ENCODE measurements at places on chromosomes 2 and 18.

- DNase-seq: no peak
Observed at GRCh38 chr2:172080641-172081220, 4.6 kb upstream of the DLX1 start.

DNA sequence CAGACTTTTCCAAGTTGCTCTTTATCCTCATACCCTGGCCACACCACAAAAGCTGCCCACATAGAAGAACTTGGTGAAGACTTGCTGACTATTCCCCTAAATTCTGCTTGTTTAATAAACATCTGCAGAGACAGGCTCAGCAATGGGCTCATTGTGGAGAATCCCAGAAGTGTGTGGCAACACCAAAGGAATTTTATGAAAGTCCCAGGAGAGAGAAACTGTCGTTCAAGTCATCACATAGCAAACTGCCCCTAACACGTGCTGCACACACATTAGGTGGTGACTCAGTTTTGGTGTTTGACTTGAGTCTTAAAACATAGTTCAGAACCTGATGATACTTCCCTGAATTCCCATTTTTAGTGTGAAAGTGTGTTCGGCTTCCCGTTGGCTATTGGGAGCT lies 38.6 kb downstream of the CYP1B1 start:
- DNase-seq: no peak

- DNase-seq: no peak
Observed at GRCh38 chr2:47093626-47094025, 61.5 kb downstream of the STPG4 start.

- DNase-seq: no peak
Observed at GRCh38 chr2:26571316-26571715, 69.8 kb downstream of the CIB4 start.

- DNase-seq: no peak
Observed at GRCh38 chr2:80778704-80779103, 474.2 kb upstream of the LRRTM1 start.

- no peak for DNase-seq
Observed at GRCh38 chr2:26309921-26310320, 36.0 kb upstream of the SELENOI start.

DNA sequence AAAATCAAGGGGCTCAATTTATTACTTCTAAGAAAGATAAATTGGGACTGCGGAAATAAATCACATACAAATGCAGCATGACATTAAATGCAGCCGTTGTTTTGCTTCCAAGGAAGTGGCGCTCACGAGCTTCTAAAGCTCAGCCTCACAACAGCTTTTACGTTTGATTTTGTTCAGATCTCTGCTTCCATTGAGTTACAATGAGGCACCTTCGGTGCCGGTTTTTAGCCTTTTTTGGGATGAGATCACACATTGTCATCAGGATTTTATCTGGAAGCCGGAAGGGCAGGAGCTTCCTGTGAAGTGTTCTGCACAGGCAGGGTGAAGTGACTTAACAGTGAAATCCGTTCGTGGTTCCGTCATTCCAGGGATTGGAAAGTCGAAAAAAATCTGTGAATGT lies 209.8 kb downstream of the DCDC2C start:
- no peak for DNase-seq

DNA sequence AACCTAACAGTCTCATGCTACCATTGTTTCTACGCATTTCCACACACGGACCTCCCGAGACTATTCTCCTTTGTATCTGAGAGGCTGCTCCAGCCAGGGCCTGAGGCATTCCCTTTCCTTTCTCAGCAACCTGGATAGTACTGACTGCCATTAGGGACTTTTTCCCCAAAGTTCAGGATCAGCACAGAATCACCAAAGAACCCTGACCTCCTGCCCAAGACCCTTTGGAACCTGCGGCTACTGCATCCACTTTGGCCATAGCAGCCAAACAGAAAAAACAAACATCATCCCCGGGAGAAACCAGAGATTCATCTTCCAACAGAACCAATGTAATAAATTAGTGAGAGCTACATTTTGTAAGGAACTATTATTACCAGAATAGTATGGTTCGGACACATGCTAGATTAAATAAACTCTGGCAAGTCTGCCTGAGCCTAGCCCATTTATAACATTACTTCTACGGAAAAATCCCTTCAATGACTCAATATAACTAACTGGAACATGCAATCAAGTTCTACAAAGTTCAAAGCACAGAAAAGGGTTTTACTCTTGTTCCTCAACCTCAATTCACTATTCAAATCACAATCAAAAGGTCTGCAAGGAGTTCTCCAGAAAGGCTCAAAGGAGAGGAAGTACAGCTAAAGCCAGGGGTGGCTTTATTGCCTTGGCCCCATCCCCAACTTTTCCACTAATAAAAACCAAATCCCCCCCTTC lies 51.8 kb downstream of the LPIN2 start:
- no peak for DNase-seq

GRCh38 chr2:23073671-23074070 lies 311.3 kb upstream of the KLHL29 start:
- DNase-seq: no peak

GRCh38 chr2:30149976-30150375 lies 3.2 kb downstream of the YPEL5 start:
- DNase-seq: no peak

DNA sequence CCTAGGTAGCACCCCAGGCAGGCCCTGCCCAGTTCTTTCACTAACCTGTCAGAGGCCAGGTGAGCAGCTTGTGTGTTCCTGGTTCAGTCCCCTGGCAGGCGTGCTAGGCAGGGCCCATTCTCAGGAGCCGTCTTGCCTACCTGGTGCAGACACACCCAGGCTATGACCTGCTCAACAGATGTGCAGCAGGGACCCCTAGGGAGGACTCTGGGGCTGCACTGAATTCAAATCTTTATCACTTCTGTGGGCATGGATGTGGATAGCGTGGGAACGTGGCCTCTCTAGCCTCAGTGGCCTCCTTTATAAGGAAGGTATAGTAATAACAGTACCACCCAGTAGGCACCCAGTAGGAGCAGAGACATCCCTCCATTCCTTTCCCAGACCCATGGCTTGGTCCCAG lies 48.4 kb downstream of the PLEKHB2 start:
- DNase-seq: no peak

GRCh38 chr2:173434762-173435569 lies 80.3 kb downstream of the CDCA7 start:
- no peak for DNase-seq

DNA sequence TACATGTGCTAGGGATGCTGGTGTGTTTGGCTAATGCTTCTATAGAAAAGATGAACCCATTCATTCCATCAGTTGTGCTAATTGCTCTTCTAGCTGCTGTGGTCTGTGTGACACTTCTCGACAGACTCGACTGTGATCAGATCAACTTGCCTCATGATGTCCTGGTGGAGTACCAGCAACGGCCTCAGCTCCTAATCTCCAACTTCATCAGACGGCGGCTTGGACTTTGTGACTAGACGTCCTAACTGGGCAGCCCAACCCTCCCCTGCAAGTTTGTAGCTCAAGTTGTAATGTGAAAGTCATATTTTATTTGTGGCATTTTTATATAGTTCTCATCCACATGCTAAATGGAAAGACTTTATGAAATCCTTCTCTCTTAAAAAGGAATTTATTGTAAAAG lies 33.0 kb downstream of the UPP2 start:
- no peak for DNase-seq

- no peak for DNase-seq
Observed at GRCh38 chr2:241798081-241798630, 10.8 kb upstream of the NEU4 start.

- DNase-seq: no peak
Observed at GRCh38 chr2:56291711-56292110, 107.9 kb downstream of the CCDC85A start.

GRCh38 chr2:8162552-8162951 lies 519.3 kb upstream of the ID2 start:
- no peak for DNase-seq

DNA sequence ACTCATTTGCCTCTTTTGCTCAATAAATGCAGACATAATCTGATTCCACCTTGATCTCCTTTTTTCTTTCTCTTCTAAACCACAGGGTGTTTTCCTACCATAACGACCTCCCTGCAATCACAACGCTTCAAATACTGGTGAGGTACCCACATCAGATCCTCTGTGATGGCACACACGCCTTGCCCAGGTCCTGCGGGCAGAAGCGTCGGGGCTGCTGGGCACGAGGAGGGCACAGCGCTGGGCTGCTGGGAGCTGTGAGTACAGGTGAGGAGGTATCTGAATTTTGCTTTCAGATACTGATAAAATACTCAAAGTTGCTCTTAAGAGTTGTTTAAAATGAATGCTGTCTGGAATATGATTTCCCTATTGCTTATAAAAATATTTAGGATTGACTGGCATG lies 186.1 kb upstream of the PXDN start:
- no peak for DNase-seq

DNA sequence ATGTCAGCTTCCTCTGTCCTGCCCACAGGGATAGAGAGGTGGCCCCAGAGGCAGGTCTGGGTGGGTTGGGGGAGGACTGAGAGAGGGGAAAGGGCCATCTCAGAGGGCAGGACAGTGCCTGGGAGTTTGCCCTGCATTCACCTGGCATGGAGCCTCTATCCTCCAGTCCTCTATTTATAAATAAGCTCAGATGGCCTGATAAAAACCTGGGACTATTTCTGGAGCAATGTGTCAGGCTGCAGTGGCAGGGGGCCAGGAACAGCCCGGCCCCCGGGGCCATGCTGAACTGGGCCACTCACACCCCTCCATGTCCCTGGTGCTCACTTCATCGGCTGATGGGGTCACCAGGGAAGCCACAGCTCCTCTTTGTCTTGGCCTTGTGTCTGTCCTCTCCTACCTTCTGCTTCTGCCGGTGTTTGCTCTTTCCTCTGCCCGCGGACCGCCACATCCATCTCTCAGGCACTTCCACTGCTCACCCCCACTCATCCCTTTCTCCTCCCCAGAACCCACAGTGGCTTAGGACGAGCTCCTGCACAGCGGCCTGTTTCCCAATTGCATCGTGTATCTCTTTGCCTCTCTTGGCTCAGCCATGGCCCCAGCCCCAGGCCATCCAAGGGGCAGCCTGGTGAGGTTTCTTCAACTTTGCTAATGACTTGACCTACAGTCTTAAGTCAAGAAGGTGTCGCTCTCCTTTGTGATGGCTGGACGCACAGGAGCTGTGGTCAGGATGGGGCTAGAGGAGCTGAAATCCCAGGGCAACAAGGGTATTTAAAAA lies 38.8 kb downstream of the SCTR start:
- no peak for DNase-seq

DNA sequence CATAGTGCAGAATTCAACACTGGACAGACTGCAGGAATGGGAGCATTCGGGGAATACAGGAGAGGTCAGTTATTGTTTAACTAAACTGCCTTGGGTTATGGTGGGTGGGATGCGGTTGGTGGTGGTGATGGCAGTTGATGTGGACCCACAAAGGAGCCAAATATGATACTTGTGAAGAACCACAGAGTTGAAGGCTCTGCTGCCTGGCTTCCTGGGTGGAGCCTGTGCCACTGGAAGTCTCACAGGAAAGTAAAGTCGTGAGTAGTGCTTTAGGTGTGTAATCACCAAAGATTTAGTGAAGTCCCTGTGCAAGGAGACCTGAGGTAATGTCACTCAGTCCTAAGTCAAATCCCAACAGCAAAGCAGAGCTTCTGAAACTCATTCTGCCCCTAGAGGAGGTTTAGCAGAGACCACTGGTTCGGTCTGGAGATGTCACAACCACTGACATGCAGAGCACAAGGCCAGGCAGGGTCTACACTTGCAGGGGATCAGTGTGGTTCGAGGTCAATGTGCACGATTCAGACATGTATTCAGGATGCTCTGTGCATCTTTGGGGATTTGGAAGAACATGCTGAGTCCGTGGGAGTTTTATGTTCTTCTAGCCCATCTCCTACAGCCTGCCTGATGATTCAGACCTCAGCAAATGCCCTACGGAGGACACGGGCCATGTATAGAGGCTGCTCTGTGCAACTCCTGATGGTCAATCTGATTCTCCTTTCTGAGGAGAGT lies 1150.9 kb downstream of the RPIA start:
- DNase-seq: no peak

GRCh38 chr18:8607776-8608742 lies 1.2 kb upstream of the RAB12 start:
- DNase-seq: no peak

GRCh38 chr2:142052220-142052863 lies 78.5 kb downstream of the LRP1B start:
- no peak for DNase-seq

DNA sequence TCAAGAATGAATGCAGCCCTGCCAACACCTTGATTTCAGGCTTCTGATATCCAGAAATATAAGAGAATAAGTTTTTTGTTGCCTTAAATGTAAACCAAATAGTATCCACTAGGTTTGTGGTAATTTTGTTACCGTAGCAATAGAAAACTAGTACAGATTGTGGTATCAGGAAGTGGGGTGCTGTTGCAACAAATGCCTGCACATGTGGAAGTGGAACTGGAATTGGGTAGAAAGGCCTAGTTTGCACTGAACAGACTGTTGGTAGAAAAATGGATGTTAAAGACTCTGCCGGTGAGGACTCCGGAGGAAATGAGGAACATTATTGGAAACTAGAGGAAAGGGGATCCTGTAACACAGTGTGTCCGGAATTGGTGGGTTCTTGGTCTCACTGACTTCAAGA lies 145.8 kb upstream of the MGAT5 start:
- no peak for DNase-seq

GRCh38 chr2:131043199-131044074 lies 49.8 kb downstream of the FAM168B start:
- DNase-seq: no peak

DNA sequence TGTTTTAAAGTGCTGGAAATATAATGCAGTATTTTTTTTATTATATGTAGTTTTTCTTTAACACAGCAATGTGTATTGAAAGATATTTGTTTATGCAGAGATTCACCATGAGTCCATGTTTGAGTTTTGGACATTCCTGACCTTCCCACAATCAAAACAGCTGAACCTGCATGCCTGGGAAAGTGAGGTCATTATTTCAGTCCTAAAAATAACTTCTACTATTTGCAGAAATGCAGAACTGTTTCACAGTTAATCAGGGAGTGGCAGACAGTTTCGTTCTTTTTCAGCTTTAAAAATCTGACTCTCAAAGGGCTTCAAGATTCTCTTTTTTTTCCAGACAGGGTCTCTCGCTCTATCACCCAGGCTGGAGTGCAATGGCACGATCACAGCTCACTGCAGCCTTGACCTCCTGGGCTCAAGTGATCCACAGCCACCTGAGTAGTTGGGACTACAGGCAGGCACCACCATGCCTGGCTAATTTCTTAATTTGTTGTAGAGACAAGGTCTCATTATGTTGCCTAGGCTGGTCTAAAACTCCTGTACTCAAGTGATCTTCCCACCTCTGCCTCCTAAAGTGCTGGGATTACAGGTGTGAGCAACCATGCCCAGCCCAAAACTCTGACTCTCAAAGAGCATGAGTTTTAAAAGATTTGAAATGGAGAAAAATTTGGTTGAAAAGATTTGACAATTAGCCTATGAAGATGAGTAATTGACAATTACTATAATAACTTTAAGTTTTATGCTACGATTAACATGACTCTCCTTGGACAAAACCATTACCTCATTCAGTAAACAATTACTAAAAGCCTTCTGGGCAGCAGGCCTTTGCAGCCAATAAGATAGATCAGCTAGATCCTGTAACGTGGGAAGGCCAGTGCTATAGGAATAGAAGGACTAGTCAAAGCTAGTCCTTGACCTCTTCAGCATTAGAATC lies 5.0 kb upstream of the MYL12B start:
- no peak for DNase-seq

GRCh38 chr2:190996338-190996946 lies 17.5 kb downstream of the STAT1 start:
- no peak for DNase-seq

GRCh38 chr2:66469214-66469902 lies 34.4 kb downstream of the MEIS1 start:
- DNase-seq: no peak

GRCh38 chr2:221077251-221077650 lies 494.9 kb downstream of the EPHA4 start:
- no peak for DNase-seq

- no peak for DNase-seq
Observed at GRCh38 chr2:234257859-234258561, 207.5 kb downstream of the SPP2 start.
